ENCODE measurements at places on chromosomes 6 and 20.

DNA sequence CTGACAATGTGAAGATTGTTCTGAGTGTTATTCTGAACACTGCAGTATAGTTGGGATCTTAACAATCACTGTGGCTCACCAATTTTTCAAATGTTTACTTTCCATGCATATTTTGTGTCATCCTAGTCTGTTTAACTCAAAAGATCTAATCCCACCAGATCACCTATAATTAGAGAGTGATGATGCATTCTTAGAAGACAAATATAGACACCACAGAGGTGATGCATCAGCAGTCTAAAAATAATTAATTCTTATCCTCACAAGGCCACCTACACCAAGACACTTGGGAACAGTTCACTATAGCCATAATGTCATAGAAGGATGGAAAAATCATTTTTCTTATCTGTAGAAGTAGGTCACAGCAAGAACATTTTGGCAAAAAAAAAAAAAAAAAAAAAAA lies 154.8 kb downstream of the UBE3D start:
- DNase-seq: no peak

- DNase-seq: no peak
These were observed 46.2 kb upstream of the RNF144B start for GRCh38 chr6:18340781-18341551.

- DNase-seq: no peak
These were observed 19.7 kb downstream of the TIAM2 start for GRCh38 chr6:155014670-155015300.

- no peak for DNase-seq
These were observed 45.3 kb upstream of the HDDC2 start for GRCh38 chr6:125346926-125347563.

GRCh38 chr6:47009583-47009982 lies 32.5 kb downstream of the ADGRF1 start:
- no peak for DNase-seq

GRCh38 chr20:56630506-56631317 lies 1.6 kb downstream of the TFAP2C start:
- no peak for DNase-seq

DNA sequence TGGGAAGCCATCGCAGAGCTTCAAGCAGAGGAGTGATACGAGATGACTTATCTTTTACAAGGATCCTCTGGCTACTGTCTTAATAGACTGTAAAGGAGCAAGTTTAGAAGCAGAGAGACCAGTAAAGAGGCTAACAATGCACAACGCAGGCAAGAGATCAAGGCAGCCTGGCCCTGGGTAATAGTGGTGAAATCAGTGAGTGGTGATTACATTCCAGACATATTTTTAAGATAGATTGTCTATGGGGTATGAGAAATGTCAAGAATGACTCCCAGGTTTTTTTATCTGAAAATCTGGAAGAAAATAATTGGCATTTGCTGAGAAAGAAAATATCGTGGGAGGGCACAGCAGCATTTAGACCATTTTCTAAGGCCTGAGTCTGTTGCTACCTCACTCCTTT lies 213.6 kb upstream of the HTR1E start:
- no peak for DNase-seq

DNA sequence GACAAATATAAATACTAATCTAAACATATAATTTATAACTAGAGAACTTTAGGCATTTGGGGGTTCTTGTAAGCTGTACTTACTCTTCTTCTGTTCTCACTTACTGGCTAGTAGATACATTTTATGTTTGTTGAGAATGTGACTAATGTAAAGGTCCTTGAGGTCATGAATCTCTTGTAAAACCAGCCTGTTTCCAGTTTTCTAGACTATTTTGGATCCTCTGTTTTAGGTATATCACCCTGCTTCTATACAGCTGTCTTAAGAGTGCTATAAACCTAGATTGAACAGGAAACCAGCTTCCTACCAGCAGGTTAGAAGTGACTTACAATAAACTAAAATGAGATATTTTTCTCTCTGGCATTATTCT lies 134.2 kb downstream of the PLCB4 start:
- no peak for DNase-seq

DNA sequence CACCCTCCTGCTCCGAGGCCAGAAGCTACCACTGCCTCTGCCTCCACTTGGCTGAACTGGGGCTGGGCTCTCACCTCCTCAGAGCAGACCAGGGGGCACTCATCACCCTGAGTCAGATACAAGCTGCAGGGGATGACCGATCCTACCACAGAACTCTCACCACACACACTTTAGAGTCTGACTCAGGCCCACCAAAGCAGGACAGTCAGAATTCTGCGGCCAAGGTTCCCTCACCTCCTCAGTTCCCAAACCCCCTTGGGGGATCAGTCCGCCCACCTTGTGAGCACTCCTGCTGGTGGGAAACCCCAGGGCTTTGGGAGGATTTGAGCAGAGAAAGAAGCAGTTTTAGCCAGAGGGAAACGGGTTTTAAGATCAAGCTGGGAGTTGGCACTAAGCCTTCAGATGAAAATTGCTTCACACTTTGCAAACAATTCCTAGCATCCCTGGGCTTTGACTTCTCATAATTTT lies 587.8 kb upstream of the JAG1 start:
- DNase-seq: no peak

GRCh38 chr6:85078058-85078457 lies 313.7 kb upstream of the TBX18 start:
- DNase-seq: no peak

- DNase-seq: no peak
These were observed 19.0 kb downstream of the KIF3B start for GRCh38 chr20:32296412-32296811.

DNA sequence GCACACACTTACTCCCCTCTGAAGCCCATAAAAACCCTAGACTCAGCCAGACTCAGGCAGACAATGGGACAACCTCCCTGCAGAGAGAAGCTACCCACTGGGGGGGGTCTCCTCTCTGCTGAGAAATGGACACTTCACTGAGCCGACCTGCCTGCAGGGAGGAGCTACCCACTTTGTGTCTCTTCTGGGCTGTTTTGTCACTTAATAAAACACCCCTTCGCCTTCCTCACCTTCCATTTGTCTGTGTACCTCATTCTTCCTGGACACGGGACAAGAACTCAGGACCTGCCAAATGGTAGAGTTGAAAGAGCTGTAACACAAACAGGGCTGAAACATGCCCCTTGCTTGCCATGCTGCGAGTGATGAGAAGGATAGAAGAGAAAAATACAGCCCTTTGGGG lies 151.7 kb upstream of the HDDC2 start:
- no peak for DNase-seq

DNA sequence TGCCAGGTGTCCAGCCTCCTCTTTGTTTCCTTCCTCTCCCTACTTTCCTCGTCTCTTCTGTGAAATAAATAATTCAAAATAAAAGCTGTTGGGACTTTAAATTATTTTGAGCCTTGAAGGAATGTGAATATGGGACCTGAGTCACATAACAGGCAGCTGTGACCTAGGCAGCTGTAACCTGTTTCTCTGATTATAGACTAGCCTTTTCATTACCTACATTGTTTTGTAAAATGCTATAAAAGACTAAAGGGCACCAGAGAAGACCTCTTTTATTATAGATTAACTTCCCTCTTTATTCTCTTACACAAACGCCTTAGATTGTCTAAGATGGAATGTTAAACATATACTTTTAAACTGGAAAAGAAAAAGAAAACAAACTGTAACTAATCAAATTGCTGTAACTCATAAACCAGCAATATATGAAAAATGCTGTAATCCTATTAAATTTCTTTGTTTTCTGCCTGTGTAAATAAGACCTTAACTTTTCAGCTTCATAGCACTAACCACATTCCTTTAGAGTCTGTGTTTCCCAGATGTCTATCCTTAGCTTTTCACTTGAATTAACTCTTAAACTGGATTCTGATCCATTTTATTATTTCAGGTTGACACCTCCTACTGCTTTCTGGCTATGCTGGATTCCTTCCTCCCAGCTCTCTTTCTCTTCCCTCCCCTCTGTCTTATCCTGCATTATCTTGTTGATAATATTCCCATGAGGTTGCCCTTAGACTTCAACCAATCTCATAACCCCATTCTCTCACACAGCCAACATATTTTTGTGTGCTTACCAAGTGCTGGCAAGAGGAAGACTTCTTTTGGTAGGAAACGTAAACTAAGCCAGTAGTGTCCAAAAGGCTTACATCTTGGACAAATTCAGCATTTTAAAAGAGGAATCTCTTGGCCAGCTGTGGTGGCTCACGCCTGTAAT lies 69.2 kb downstream of the TPD52L1 start:
- no peak for DNase-seq

DNA sequence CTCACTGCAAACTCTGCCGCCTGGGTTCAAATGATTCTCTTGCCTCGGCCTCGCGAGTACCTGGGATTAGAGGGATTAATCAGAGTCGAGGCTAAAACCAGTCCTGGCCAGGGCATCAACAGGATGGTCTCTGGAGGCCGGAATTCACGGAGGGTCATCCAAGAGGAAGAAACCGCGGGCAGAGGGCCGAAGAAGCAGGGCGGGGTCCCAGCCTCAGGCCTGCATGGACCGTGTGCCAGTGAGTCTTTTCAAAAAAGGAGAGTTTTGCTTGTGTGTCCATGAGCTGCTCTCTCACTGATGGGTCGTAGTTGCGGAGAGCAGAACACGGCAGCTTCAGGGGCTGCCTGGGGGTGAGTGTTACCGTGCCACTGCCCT lies 295.1 kb upstream of the ZNF337 start:
- DNase-seq: no peak

DNA sequence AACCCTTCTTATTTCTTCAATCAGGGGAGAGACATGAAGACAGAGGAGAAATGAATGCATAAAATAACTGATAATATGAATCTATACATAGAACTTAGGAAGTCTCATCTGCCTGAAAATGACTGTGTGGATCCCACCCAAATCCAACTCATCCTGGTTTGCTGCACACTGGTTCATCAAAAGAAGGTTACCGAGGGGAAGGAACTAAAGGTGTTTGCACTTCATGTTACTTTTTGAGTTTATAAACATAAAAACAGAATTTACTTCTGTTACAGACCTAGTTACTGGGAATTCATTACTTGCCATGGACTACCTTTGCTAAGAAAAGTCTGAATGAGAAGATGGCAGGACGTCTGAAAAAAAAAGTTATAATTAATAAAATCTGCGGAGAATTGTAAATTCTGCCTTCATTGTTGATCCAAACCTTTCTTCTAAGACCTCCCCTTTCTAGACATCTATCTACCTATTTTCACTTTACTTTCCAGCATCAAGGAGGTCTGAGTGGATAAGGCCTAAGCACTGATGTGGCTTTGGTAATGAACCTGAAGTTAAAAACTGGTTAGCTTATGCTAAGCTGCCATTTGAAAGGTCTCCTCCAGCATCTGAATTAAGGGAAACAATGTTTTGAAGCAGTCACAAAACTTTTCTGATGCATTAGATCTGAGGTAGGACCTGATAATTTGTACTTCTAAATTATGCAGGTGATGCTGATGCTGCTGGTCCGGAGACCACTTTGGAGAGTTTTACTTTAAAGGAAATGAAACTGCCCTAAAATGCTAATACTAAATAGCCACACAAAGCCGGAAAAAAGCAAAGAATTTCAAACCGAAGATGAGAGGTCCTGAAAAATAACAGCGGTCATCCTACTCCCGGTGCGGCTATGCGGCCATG lies 84.0 kb downstream of the HFE start:
- no peak for DNase-seq

DNA sequence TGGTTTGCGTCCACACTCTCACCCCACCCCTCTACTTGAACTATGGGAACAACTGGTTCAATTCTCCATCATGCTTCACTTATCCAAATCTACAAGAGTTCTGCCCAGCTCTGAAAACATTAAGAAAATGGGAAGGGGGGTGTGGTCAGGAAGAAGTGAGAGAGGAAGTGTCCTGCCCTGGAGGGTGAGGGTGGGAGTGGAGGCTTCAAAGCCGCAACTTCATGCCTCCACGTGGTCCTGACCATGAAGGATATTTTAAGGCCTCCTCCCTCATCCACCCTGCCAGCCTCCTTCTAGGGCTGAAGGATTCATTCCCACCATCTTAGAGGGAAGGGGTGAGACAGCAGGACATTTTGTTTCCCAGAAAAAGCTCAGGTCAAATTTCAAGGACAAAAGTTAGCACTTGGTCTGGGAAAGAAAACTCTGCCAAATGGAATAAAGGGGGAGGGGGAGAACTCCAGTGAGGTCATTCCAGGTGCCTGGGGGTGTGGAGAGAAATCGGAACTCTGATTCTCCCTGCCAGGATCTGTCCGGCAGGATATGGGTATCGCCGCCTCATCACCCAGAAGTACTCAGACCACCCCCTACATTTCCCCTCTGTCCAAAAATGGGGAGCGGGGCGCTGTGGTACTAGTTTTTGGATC lies 4.9 kb downstream of the RIMS4 start:
- DNase-seq: no peak

DNA sequence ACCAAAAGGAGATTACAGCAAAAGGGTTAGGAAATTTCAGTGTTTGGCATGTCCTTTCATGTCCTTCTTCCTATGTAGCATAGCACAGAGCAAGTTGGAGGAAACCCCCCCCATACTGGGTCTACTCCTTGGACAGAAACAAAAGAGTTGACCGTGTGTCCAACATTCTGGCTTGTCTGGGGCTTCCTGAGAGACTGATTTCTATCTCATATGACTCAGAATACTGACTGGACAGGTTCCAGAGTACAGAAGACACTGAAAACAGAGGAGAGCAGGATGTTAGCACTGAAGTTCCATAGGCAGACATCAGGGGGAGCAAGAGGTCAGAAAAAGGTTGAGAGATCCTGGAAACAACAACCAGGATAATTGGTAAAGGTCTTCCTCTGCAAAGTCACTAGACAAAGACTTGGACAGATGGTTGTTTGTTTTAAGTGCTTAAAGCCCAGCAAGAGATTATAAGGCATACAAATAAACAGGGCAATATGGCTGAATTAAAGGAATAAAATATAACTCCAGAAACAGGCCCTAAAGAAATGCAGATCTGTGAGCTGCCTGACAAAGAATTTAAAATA lies 48.4 kb downstream of the USP49 start:
- DNase-seq: no peak

GRCh38 chr6:102562713-102563112 lies 1169.2 kb downstream of the GRIK2 start:
- no peak for DNase-seq

- no peak for DNase-seq
These were observed at the start of the genes DUSP15 and TTLL9 for GRCh38 chr20:31869942-31870725. DUSP15 (minus strand) TSS chr20:31870527; CDS start chr20:31870337, 190 bp downstream. TTLL9 (plus strand) TSS chr20:31870634; CDS start chr20:31871127, 493 bp downstream.

- DNase-seq: no peak
These were observed 191.7 kb upstream of the ZNF217 start for GRCh38 chr20:53785320-53785719.
